ENCODE measurements at places on chromosomes 4 and X.
A peak's percentile ranks its signal among the peaks of the same experiment; 100 is the strongest.

DNA sequence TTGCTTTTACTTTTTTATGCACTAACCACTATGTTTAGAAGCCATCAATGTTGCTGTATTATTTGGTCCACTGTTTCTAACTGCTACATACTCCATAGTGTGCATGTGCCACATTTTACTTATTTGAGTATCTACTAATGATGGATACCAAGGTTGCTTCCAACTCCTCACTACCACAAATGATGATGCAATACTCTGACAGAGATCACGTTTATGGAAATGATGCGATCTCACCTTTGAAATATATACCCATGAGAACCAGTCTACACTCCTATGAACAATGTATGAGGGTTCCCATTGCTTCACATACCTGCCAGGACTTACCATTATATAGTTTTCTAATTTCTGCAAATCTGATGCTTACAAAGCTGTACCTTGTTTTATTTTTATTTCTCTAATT lies 44.2 kb downstream of the HUWE1 start:
- H3K4me3 ChIP-seq, result no peak overlapping the region
- H3K36me3 ChIP-seq, result peaks cover 88% of the 10 kb centered on the region
- H3K27ac ChIP-seq, result no peak overlapping the region
- DNase-seq, result no peak

DNA sequence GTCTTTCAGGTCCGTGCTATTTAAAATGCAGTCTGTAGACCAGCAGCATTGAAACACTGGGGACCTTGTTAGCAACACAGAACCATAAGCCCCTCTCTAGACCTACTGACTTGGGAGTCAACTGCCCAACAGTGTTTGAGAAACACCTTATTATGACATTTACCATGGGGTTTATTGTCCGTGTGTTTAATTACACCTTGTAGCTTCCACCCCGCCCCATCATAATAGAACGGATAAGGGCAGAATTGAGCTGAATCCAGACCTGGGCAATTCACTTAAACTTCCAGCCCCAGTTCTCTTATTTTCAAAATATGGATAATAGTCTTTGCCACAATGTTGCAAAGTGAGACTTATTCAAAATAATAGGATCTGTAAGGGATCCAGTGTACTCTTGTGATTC lies 30.6 kb upstream of the CLNK start:
- no peak overlapping the region for H3K27ac ChIP-seq
- H3K36me3 ChIP-seq, result no peaks in the 10 kb centered on the region
- no peak for DNase-seq
- no peaks in the 10 kb centered on the region for H3K4me1 ChIP-seq
- no peak overlapping the region for H3K4me3 ChIP-seq
- H3K27me3 ChIP-seq, result no peaks in the 10 kb centered on the region

GRCh38 chr4:44912980-44913379 lies 186.6 kb upstream of the GNPDA2 start:
- no peak overlapping the region for H3K4me3 ChIP-seq
- DNase-seq, result no peak
- H3K27ac ChIP-seq, result no peak overlapping the region
- no peaks in the 10 kb centered on the region for H3K27me3 ChIP-seq
- H3K36me3 ChIP-seq, result no peaks in the 10 kb centered on the region

DNA sequence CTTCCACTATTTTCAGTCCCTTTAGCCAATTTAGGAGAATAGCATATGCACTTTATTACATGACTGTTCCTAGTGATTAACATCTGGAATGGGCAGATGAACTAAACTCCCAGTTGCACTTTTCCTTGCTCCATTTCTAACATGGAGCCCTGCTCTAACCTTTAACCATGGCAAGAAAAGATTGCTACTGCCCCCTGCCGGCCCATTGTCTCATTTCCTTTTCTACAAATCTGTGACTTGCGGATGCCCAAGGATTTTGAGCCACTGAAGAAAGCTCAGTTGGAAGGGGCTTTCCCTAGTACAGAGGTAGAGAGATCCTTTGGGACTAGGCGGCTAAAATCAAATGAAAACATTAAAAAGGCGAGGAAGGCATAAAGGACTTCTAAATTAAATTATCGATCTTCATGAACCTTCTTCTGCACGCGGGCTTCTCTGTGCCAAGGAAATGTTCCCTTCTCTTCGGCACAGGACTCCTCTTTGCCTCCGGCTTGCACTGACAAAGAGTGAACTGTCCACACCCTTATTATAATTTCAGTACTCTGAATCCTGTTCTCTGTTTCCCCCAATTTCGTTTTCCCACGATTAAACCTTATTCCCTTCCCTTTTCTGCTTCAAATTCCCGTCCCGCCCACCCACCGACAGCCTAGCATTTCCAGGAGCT lies 577 bp upstream of the GLRA2 start:
- no peaks in the 10 kb centered on the region for H3K27me3 ChIP-seq
- no peaks in the 10 kb centered on the region for H3K36me3 ChIP-seq
- H3K27ac ChIP-seq, result no peak overlapping the region
- DNase-seq, result no peak
- no peaks in the 10 kb centered on the region for H3K4me1 ChIP-seq

DNA sequence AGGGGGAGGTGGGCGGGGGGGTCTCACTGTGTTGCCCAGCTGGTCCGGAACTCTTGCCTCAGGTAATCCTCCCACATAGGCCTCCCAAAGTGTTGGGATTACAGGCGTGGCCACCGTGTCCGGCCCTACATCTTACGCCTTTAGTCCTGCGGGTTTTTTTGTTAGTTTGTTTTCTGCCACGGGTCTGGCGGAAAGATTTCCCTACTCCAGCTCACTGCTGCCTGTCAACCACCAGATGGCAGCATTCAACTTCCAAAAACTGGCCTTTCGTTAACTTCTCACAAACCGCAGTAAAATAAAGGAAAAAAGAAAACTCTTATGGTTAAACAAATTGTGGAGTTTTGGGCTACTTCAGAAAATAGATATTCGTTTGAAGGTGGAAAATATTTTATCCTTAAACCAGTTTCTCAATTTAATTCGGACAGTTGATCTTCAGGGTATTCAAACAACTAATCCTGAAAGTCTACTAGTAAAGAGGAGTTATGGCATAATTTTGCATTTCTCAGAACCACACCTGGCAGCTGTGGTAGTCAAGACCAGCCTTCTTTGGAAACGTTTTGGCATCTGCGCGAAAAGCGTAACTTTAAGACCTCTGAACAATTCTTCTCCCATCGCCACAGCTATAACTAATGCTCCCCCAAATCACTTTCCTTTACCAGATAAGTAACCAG lies 41.1 kb downstream of the LUZP4 start:
- no peaks in the 10 kb centered on the region for H3K36me3 ChIP-seq
- DNase-seq, result no peak
- H3K4me1 ChIP-seq, result no peaks in the 10 kb centered on the region
- no peak overlapping the region for H3K27ac ChIP-seq

DNA sequence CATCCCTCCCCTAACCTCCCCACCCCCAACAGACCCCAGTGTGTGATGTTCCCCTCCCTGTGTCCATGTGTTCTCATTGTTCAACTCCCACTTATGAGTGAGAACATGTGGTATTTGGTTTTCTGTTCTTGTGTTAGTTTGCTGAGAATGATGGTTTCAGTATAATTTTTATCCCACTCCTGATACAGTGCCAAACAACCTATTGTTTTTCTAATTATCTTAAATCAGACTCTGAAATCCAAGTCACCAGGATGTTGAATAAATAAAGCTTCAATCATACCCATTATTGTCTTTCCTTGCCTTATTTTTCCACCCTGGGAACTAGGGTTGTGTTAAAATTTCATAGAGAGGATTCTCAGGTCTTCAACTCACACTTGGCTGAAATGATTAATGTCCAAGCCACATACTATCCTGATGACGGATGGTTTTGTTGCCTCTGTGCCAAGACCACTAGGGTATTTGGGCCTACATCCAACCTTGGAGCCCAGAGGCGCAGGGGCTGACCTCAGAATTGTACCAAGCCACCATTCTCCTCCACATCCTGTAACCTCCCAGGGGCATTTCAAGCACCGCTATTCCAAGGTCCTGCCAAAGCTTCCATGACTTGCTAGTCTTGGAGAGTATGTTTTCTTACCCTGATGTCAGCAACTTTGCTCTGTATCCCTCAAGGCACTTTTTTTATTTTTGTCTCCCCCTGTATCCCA lies 332.4 kb downstream of the ARHGAP24 start:
- H3K36me3 ChIP-seq, result no peaks in the 10 kb centered on the region
- no peak for DNase-seq
- H3K27ac ChIP-seq, result peak overlapping the region; percentile 16

DNA sequence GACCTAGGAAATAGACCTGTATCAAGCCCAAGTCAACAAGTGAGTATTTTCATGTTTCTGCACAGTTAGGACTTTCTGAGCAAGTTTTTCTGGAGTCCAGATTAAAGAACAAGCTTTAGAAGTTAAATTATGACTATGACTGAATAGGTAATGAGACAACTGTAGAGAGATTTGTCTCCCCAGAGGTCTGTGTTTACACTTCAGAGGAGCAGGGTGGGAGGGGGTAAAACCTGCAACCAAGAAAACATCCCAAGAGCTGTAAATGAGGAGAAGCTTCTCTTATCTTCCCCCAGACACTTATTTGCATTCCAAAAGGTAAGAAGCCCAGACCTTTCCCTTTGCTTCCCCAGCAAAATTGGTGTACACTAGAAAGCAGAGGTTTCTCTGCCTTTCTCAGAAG lies 22.1 kb upstream of the CEP135 start:
- H3K27ac ChIP-seq, result no peak overlapping the region
- H3K36me3 ChIP-seq, result no peaks in the 10 kb centered on the region
- H3K4me1 ChIP-seq, result no peaks in the 10 kb centered on the region
- no peak overlapping the region for H3K4me3 ChIP-seq
- no peaks in the 10 kb centered on the region for H3K27me3 ChIP-seq
- no peak for DNase-seq

DNA sequence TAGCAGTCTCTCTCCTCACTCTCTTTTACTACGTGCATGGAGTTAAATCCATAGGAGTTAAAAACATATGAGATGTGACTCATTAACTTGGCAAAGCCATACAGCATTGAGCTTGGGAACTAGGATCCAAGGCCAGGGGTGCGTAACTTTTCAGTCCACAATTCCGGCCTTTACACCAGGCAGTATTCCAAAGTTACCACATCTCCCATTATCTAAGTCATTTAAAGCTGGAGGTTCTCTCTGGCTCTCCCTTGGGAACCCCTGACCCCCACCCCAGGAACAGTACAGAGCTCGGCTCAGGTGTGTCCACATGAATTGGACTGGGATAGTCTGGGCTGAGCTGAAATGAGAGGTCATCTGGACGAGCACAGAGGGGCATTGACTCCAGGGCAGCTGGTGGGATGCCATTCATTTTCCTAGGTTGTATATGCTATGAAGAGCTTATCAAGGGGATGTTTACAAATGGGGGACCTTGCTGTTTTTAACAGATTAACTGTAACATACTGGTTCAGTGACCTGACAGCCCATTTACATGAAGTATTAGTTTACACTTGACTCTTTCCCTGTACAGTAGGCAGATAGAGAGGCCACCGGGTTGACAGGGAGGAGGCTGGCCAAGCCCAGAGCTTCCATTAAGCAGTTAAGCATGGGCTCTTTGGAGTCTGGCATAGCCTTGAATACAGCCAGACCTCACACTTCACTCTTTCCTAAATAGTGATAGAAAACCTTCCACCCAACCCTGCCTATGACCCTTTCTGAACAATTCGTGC lies 128.8 kb downstream of the RAB28 start:
- H3K27me3 ChIP-seq, result no peaks in the 10 kb centered on the region
- H3K4me3 ChIP-seq, result no peak overlapping the region

DNA sequence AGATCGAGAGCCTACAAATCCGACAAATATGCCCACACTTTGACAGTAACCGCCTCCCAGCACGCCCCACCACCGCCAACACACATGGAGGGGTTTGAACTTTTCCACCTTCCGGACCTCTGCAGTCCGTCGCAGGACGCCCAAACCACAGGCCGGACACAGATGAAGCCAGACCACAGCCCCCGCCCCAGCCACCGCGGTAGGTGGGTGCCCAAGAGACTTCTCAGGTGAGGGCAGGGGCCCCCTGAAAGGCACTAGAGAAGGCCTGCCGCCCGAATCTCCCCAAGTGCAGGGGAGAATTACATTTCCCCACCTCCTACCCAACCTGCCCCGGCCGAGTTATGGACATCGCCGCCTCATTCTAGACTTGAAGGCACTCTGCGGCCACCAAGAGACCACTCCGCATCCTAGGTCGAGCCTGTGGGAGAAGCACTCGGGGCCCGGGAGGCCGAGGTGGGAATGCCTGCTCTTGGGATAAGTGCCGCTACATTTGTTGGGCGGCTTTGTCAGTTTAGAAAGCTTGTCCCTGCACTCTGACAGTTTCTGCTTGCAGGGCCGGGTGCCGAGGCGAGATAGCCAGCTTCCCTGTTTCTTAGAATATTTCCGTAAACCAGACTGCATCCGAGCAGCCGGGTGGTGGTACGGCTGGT lies 21.5 kb downstream of the HAND2 start:
- peak overlapping the region; percentile 47 for H3K4me3 ChIP-seq
- DNase-seq, result no peak
- H3K27me3 ChIP-seq, result peaks cover 37% of the 10 kb centered on the region
- H3K27ac ChIP-seq, result no peak overlapping the region
- H3K36me3 ChIP-seq, result no peaks in the 10 kb centered on the region
- H3K4me1 ChIP-seq, result peaks cover 26% of the 10 kb centered on the region

DNA sequence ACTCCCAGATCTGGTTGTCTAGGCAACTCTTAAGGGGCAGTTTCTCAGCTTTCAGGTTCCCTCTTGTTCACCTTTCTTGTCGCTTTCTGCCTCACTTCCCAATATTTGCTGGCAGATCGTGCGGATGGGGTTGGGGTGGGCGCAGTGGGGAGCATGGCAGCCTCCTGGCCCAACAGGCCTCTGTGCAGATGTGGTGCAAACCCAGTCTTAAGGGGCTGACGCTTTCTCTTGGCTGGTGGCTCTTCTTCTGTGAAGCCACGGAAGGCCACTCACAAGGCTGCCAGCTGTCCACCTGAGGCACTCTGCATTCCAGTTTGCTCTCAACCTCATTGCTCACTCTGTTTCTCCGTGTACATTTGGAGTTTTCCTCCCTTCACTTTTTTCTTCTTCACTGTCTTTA lies 61.7 kb downstream of the NBDY start:
- H3K27me3 ChIP-seq, result no peaks in the 10 kb centered on the region
- H3K36me3 ChIP-seq, result peaks cover 6% of the 10 kb centered on the region
- H3K4me1 ChIP-seq, result peaks cover 5% of the 10 kb centered on the region

DNA sequence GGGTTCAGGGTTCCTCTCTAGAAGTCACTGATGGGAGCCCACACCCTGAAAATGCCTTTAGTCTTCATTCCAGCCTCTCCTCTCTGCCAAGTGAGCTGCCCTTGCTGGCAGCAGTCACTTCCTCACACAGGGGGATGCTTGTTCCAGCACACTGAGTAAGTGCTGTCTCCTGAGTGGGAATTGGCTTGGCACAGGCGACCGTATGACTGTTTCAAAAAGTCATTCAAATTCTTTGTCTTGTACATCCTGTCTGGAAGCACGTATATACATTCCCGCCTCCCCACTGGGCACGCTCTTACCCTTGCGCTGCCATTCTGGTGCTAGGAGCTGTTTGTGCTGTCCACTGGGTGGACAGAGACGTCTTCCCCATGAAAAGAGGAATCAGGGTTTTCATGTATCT lies 40.2 kb upstream of the CD99 start:
- no peak overlapping the region for H3K27ac ChIP-seq
- no peaks in the 10 kb centered on the region for H3K36me3 ChIP-seq
- DNase-seq, result no peak
- no peaks in the 10 kb centered on the region for H3K27me3 ChIP-seq

GRCh38 chr4:163679189-163679588 lies 184.7 kb downstream of the TMA16 start:
- H3K4me3 ChIP-seq, result no peak overlapping the region
- H3K4me1 ChIP-seq, result no peaks in the 10 kb centered on the region
- no peaks in the 10 kb centered on the region for H3K27me3 ChIP-seq
- no peaks in the 10 kb centered on the region for H3K36me3 ChIP-seq
- DNase-seq, result no peak

GRCh38 chr4:76590798-76591281 lies 155.8 kb downstream of the SHROOM3 start:
- no peaks in the 10 kb centered on the region for H3K36me3 ChIP-seq
- peaks cover 7% of the 10 kb centered on the region for H3K4me1 ChIP-seq
- H3K4me3 ChIP-seq, result no peak overlapping the region
- H3K27ac ChIP-seq, result no peak overlapping the region

Measured in esophagus squamous epithelium (tissue), 5 donors.